ENCODE measurements at places on chromosomes 3 and 15. TPM values are rescaled to one million over a fixed set of nuclear protein-coding genes. Genes with fewer than 3 reads are reported as not detected.

Gene NTRK3
- total RNA-seq = 14.5 TPM

Gene LYZL4
- total RNA-seq = not detected

Gene EHHADH
- total RNA-seq = 4.4 TPM

Gene ADAMTS9
- total RNA-seq = 7.5 TPM

Gene GPR160
- total RNA-seq = 1.4 TPM

Gene FGF7
- 0.26 TPM for total RNA-seq

Gene RLBP1
- not detected for total RNA-seq

- H3K36me3 ChIP-seq = no peaks in the 10 kb centered on the region
- DNase-seq = no peak
- no peak overlapping the region for H3K4me3 ChIP-seq
- H3K4me1 ChIP-seq = no peaks in the 10 kb centered on the region
These were observed 12.0 kb downstream of the TMEM266 start for GRCh38 chr15:76071806-76072205.

DNA sequence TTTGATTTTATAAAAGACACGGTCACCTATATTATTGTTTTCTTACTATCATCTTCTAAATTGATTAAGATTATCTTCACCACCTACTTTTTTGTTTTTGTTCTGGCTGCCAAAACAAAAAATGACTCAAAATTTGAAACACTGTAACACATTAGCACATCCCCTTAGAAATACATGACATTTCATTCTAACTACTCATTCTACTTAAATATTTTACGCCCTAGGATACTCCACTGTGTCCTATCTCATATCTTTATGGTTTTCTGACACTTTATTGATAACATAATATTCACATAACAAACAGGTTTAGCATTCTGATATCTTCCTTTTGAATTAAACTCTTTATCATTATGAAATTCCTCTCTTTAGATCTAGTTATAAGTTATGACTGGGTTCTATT, 656.2 kb downstream of the GBE1 start:
- H3K36me3 ChIP-seq = no peaks in the 10 kb centered on the region
- no peak overlapping the region for H3K4me3 ChIP-seq

DNA sequence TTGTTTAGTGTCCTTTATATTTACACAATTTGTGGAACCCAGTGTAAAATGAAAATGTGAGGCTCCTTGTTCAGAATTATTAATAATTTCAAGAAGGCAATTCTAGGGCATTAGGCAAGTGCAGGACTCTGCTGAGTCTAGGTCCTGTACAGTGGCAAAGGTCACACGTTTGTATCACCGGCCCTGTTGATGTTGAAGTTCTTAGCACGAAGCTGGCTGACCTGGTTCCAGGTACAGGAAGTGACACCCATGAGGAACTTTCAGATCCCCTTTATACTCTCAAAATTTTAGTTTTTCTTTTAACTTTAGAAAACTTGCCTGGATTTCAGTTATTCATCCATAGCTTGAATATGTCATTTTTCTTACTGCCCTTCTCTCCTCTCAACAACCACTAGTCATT, 349.4 kb downstream of the CNTN6 start:
- no peaks in the 10 kb centered on the region for H3K4me1 ChIP-seq
- no peaks in the 10 kb centered on the region for H3K36me3 ChIP-seq
- no peak overlapping the region for H3K27ac ChIP-seq

DNA sequence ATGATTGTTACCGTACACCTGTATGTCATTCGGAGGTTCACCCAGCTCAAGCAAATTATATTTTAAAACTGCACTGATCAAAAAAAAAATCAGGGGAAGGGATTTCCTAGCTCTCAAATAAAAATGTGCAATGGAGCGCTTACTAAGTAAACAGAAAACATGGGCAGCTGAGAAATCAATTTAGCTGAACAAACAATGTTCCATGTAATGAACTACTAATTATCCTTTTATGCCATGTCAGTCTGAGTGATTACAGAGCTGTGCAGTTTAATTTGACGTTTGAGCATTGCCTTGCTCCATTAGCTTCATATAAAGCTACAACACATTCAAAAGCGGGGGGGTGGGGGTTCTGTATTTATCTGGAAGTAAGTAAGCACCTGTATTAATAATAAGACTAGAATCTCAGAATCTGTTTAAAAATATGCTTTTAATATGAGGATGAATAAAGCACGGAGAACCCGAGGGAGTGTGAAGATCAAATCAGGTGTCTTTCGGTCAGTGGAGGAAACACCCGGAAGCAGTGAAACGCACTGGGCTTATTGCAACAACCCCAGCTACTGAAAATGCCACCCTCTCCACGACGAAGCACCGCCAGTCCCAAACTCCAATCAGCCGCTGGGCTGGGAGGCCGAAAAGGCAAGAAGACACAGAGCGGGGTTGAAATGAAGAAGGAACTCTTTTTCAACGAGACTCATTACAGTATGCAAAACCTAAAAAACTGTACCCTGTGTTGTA, 196.5 kb upstream of the ATP11B start:
- no peaks in the 10 kb centered on the region for H3K36me3 ChIP-seq
- H3K27ac ChIP-seq = no peak overlapping the region
- no peaks in the 10 kb centered on the region for H3K4me1 ChIP-seq
- no peak overlapping the region for H3K4me3 ChIP-seq

DNA sequence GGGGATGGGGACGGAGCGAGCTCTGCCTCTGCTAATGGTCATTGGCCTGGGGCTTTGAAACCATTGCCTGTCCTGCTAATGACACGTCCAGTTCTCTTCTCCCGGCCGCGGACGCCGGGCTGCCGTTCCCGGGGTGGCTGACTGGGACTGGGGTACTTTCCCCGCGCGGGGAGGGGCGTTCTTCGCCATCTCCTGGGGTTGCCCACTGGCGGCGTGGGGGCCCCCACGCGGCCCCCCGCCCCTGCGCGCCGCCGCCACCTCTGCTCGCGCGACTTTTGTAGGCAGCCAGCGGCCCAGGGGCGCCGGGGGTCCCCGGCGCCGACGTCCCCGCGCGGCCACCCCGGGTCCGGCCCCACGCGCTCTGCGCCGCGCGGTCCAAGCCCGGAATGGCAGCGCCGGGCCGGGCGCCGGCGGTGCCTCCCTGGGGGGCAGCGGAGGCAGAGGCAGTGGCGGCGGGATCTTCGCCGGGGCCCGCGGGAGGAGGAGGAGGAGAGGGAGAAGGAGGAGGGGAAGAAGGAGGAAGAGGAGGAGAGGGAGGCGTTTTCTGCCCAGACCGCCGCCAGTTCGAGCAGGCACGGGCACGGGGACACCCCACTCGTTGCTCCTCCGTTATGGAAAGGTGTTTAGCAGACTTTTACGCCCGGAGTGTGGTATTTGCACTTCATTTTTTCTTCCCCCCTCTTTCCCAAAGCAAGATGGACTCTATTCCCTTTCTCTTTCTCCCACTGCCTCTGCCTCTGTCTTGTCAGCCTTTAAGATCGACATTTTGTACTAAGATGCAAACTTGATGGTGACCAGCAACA, 2.3 kb downstream of the BBX start:
- H3K4me3 ChIP-seq = peak overlapping the region; percentile 95
- no peaks in the 10 kb centered on the region for H3K27me3 ChIP-seq
- peak overlapping the region; percentile 70 for H3K27ac ChIP-seq
- peak; percentile 48 for DNase-seq
- H3K36me3 ChIP-seq = peaks cover 3% of the 10 kb centered on the region

- H3K4me3 ChIP-seq = no peak overlapping the region
- H3K36me3 ChIP-seq = no peaks in the 10 kb centered on the region
- H3K27me3 ChIP-seq = no peaks in the 10 kb centered on the region
- H3K4me1 ChIP-seq = no peaks in the 10 kb centered on the region
- H3K27ac ChIP-seq = no peak overlapping the region
These were observed 713 bp upstream of the MUC13 start for GRCh38 chr3:124935264-124935663.

DNA sequence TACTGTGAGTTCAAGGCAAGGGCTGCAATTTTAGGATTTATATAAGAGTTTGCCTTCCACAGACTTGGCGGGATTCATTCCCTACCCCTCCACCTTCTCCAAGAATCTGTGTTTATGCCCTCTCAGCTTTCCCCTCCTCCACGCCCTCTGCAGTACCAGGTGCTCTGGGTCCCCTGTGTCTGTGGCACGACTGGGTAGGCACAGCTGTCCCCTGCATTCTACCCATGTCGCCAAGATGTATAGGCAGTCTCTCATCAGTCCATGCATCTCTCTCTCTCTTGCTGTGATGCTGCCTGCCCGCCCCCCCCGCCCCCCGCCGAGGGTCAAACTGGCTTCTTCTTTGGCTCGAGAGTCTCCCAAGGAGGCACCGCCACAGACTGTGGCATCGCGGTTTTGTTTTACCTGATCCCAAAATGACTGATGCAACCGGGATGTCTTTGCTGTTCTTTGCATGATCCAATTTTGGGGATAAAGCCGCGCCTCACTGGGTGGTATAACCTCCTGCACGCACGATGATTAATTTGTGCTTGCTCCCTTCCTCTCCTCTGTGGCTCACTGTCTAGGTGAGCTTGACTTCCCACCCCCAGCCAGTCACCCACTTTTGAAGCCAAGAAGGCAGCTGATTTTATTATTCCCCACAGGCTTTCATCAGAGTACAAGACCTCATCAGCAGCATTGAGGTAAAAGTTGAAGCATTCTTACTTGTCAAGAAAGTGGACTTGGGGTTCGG, 43.7 kb downstream of the EFCAB12 start:
- H3K27me3 ChIP-seq = no peaks in the 10 kb centered on the region
- no peak overlapping the region for H3K4me3 ChIP-seq
- H3K36me3 ChIP-seq = no peaks in the 10 kb centered on the region
- H3K4me1 ChIP-seq = peaks cover 19% of the 10 kb centered on the region
- no peak overlapping the region for H3K27ac ChIP-seq

GRCh38 chr3:183129243-183129642, 29.9 kb upstream of the MCCC1 start:
- DNase-seq = no peak
- H3K27ac ChIP-seq = no peak overlapping the region
- H3K36me3 ChIP-seq = no peaks in the 10 kb centered on the region
- no peaks in the 10 kb centered on the region for H3K27me3 ChIP-seq
- no peak overlapping the region for H3K4me3 ChIP-seq

DNA sequence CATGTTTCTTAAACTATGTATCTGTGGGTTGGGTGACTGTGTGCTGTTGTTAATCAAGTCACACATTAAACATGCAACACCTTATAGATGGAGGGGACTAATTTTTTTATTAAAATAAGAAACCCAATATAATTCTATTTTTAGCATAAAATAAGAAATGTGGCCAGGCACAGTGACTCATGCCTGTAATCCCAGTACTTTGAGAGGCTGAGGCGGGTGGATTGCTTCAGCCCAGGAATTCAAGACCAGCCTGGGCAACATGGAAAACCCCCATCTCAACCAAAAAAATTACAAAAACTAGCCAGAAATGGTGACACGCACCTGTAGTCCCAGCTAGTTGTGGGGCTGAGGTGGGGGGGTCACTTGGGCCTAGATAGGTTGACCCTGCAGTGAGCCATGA, 1021.0 kb downstream of the EPHA3 start:
- H3K4me3 ChIP-seq = no peak overlapping the region
- H3K27ac ChIP-seq = no peak overlapping the region
- no peaks in the 10 kb centered on the region for H3K36me3 ChIP-seq
- no peaks in the 10 kb centered on the region for H3K27me3 ChIP-seq
- no peaks in the 10 kb centered on the region for H3K4me1 ChIP-seq
- no peak for DNase-seq

- no peak for DNase-seq
- peaks cover 9% of the 10 kb centered on the region for H3K4me1 ChIP-seq
- H3K36me3 ChIP-seq = no peaks in the 10 kb centered on the region
- peak overlapping the region; percentile 41 for H3K27ac ChIP-seq
- H3K4me3 ChIP-seq = no peak overlapping the region
These were observed 153.1 kb downstream of the SEMA6D start for GRCh38 chr15:47870300-47870955.

DNA sequence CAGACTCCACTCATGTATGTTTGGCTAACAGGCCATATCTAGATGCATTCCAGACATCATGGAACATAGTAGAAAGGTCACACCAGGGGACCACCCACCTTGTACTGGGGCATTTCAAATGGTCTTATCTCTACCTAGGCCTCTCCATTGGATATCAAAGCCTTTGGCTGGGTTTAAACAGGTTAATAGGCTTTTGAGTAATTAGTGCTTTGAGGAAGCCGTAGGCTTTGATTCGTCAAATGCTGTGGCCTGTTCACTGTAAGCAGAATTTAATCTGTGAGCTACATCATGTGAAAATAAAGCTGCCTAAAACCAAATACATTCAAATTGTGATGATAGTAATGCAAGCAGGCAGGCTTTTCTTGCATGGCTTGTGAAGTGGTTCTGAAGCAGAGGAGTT, 129.5 kb downstream of the ST8SIA2 start:
- H3K4me1 ChIP-seq = no peaks in the 10 kb centered on the region
- no peak overlapping the region for H3K27ac ChIP-seq
- no peak for DNase-seq
- H3K4me3 ChIP-seq = no peak overlapping the region

DNA sequence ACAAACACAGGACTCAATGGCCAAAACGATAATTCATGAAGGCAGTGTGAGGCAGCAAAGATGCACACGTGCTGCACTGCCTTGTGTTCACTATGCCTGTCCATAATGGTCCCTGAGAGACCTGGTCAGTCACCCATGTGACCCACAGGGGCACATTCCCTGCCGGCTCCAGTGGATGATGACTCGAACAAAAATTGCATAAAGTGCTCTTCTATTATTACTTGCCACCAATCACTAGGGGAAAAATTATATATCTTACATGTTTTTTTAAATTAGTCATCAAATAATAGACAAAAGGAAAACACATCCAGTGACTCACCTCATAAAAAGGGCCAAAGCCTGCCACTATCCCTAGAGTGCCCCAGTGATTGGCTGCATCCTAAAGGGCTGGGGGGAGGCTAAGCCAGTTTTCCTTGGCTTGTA, 47.5 kb downstream of the UBP1 start:
- H3K27me3 ChIP-seq = no peaks in the 10 kb centered on the region
- DNase-seq = peak; percentile 90
- H3K4me1 ChIP-seq = peaks cover 25% of the 10 kb centered on the region
- H3K27ac ChIP-seq = peak overlapping the region; percentile 69

DNA sequence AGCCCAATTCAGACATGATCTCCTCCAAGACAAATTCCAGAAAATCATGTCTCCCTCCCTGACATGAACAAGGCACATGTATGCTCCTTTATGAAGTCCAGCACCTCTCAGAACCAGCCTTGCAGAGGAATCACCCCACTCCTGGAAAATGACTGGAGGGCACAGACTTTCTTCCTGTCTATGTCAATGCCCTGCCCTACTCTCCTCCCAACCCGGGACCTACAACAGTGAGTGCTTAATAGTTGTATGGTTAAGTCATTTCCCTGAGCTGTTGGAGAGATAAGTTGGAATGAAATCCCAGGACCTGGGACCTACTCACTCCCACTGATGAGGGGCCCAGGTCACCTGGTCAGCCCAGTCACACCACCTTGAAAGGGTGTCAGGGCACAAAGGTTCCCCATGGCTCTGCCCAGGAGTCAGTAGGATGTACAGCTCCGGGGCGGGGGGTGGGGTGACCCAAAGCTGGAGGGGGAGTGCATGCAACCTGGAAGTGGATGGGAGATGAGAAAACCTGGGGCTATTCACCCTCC, 80.1 kb upstream of the HERC1 start:
- peaks cover 2% of the 10 kb centered on the region for H3K27me3 ChIP-seq
- no peak overlapping the region for H3K27ac ChIP-seq
- DNase-seq = no peak
- H3K36me3 ChIP-seq = no peaks in the 10 kb centered on the region

GRCh38 chr3:108157273-108157672, 65.0 kb downstream of the IFT57 start:
- H3K4me3 ChIP-seq = no peak overlapping the region
- no peaks in the 10 kb centered on the region for H3K27me3 ChIP-seq
- no peak overlapping the region for H3K27ac ChIP-seq
- no peaks in the 10 kb centered on the region for H3K36me3 ChIP-seq
- peaks cover 8% of the 10 kb centered on the region for H3K4me1 ChIP-seq
